ENCODE measurements at places on chromosomes 6 and 20.

- DNase-seq = no peak
Observed at GRCh38 chr20:52991830-52992229, 19.7 kb downstream of the TSHZ2 start.

- no peak for DNase-seq
Observed at GRCh38 chr6:77383026-77383425, 80.3 kb downstream of the HTR1B start.

DNA sequence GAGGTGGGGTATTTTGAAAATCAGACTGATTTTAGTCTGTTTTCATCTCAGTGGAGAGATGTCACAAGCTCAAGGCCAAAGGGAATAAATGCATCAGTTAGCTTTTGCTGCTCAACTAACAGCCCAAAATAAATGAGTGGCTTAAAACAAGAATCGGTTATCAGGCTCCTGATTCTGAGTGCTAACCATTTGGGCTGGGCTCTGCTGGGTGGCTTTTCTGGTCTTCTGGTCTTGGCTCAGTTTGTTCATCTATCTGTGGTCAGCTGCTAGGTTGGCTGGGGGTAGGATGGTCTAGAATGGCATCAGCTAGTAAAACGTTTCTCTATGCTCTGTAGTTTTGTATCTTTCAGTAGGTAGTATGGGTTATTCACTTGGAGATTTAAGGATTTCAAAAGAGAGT is 357.5 kb upstream of the JAG1 start:
- no peak for DNase-seq

GRCh38 chr6:26233649-26234420 is 131.2 kb upstream of the BTN3A2 start:
- peak; percentile 68 for DNase-seq

DNA sequence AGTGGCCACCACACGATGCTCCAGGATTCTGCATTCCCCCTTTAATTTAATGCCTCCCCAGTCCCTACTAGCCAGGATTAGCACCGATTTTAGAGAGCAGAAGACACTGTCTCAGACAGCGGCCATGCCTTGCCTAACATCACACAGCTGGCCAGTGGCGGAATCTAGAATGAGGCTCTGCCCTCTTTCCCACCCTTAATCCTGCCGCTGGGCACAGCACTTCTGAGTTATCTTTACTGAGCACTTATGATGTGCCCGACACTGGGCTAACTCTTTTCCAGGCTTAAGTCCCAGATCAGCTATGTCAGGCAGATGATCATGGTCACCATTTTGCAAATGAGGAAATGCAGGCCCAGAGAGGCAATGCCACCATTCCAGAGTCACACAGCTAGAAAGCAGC is 5.6 kb upstream of the BPIFA2 start:
- no peak for DNase-seq
